Pulmonary artery endothelial cell (primary cell): ENCODE measurements at places on chromosomes 13 and 19. TPM values are rescaled to one million over a fixed set of nuclear protein-coding genes. Genes with fewer than 3 reads are reported as not detected.

- no peak for DNase-seq
Observed at GRCh38 chr13:54599413-54599812, 1570.8 kb downstream of the OLFM4 start.

Gene ANGPTL8
- not detected in 2 replicates for total RNA-seq

DNA sequence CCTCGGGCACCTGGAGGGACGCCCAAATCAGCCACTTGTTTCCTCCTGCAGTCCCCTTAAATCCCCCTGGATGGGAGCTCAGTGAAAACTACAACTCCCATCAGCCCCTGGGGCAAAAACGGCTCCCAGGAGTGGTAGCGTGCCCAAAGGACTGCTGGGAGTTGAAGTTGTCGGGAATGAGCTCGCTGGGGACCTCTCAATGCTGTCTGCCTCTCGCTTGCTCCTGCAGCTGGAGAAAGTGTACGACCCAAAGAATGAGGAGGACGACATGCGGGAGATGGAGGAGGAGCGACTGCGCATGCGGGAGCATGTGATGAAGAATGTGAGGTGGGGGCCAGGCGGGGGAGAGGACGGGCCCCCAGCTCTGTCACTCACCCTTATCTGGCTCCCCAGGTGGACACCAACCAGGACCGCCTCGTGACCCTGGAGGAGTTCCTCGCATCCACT lies 14.7 kb upstream of the DHDH start:
- no peak for DNase-seq

DNA sequence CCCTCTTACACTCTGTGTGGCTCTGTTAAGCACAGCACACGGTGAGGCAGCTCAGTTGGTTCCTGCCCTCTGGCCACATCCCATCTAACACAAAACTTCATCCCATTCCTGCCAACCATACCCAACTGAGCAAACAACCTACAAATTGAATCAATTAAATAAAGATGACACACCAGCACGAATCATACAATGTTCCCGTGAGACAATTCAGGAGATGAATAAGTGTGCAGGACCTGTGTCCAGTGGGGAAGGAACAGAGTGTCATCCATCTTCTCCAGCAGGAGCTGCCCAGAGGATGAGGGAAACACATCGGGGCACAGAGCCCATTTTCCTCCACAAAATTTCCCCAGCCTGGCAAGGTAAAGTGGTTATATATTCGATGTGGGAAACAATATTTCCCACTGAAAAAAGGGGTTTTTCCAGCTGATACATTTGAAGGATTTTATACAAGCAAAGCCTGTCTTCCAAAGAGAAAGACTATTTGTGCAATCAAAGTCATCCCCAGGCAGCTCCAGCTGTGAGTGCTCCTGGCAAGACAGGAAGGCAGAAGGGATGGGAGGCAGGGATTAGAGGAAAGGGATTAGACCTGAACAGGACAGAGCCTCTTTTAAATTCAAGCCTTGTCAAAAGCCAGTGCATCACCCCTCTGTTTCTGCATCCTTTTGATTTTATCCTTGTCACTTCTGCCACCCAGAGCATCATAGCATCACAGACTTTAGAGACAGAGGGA lies 240.2 kb downstream of the LHFPL6 start:
- DNase-seq: no peak

GRCh38 chr19:50725218-50725910 lies 2.2 kb downstream of the CLEC11A start:
- no peak for DNase-seq

DNA sequence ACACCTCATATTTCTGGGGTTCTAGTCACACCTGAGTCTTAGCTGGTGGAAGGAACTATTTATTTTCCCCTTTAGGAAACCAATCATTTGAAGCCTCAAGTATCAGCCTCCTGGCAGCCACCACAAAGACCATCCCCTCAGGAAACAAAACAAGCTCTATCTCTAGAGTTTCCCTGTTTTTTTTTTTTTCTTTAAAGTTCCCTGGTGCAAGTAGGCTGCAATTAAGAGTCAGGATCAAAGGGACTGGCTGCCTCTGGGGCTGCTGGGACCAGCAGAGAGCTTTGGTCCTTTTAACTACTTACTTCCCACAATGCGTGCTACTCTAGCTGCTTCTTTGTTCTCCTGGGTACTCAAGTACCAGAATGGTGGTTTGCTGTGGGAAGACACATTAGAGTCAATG lies 11.4 kb downstream of the MBNL2 start:
- no peak for DNase-seq

- no peak for DNase-seq
Observed at GRCh38 chr13:44967704-44968433, 21.4 kb downstream of the NUFIP1 start.

DNA sequence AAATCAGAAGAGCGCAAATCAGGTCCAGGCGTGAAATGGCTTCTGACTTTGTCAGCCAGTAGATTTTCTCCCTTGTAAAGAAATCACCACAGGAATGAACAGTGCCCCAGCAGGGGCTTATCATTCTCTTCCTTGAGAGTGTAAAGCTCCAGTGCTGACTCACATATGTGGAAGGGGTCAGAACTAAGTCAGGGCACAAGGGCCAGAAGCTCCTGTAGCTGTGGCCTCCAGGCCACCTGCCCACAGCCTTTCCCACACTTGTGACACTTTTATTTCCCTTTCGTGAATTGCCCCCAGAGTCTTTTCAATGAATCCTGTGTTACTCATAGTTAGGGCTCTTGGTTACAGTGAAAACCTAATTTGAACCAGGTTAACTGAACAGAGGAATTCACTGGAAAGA lies 99.6 kb downstream of the SUCLA2 start:
- no peak for DNase-seq

Gene RDH8
- not detected in 2 replicates for total RNA-seq

- DNase-seq: no peak
Observed at GRCh38 chr13:41434831-41435520, 22.4 kb upstream of the RGCC start.

Gene FCER2
- not detected in 2 replicates for total RNA-seq

- no peak for DNase-seq
Observed at GRCh38 chr13:113398963-113399754, 35.2 kb upstream of the GRTP1 start.

GRCh38 chr13:45119469-45119990 lies 780 bp upstream of the GTF2F2 start:
- DNase-seq: no peak

Gene MARCHF2
- 113 and 149 TPM in 2 replicates for total RNA-seq

Gene B3GNT8
- total RNA-seq: 2.1 and 2.7 TPM in 2 replicates

DNA sequence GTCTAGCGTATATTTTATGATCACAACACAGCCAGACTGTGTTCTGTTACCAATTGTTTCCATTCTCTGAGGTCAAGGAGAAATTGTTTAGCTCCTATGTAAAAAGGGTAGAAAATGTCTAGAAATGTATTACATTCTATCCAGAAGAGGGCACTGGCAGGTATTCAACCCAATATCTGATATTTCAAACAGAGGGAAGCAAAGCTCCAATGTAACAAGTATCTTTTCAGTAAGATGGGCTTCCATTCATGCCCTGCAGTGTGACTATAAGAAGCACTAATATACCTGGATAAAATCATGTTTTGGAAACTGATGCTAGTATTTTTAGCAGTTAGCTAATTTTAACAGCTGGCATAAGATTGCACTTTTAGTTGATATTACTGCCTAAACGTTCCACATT lies 312.7 kb downstream of the FGF14 start:
- no peak for DNase-seq

Gene KLK12
- not detected in 2 replicates for total RNA-seq
